Amniotic epithelial cell (primary cell): ENCODE measurements at places on chromosomes 6 and 20.

DNA sequence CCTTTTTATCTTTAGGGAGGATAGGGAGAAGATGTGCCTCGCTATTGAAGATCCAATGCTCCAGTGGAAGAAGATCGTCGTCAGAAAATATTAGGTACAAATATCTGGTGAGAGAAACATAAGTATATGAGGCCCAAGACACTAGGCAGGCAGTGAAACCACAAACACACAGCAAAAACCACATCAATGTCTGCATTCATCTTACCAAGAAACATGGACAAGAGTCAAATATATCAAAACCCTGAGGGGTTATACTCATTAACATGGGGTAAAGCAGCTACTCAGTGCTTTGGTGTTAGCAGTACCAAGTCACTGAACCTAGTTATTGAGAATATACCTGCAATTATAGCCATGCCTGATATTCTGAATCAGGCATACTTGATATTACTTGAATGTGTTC lies 101.4 kb upstream of the FAM184A start:
- DNase-seq = no peak

DNA sequence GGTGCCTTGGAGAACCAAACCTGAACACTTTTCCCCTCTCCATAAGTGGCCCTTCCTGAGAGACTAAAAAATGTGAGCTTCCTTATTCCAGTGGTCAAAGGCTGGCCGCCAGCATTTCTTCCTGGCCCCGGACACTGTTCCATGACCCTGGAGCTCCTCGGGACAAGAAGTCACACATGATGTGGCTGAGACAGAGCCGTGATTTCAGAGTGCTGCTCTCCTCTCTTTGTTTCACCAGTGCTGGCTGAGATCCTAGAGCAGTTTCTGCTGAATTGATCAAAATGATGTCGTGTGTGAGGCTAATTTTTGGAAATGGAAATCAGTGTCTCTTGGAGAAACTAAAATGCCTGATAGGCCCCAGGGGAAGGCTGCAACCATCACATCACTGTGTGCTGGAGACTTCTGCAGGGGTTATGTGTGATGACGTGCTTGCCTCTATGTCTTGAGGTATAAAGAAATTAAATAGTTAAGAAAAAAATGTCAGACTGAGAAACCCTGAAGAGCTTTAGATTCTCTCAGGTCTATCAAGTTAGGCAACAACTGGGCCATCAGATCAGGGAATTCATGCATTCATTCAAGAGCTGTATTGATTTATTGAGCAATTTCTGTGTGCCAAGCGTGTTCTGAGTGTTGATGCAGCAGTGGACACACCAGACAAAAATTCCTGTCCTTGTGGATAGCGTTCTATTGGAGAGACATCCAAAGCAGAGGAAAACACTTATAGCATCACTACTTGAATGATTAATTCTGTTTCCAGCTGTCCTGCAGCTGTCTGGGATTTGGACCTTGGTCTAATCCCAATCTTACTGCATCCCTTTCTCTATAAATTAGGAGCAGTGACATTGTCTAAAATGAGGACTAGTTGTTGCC lies 72.7 kb upstream of the CCN6 start:
- DNase-seq = no peak

- no peak for DNase-seq
These were observed 156.5 kb downstream of the ANKRD60 start for GRCh38 chr20:58071991-58072390.

DNA sequence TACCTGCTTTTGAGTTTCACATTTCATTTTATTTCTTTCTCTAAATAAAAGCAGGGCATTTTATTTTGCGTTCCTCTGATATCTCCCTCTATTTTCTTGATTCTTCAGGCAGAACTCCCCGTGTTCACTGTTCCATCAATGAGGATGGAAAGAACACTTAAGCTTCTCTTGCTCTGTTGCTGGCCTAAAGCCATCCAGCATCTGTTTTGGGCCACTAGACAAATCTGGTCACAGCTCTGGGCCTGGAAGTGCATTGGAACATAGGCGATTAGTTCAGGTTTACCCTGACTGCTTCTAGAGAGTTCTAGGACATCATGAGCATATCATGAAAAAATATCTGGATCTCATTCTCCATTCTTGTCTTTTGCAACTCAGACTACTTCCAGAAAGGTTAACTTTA lies 611.2 kb downstream of the UTRN start:
- DNase-seq = no peak

DNA sequence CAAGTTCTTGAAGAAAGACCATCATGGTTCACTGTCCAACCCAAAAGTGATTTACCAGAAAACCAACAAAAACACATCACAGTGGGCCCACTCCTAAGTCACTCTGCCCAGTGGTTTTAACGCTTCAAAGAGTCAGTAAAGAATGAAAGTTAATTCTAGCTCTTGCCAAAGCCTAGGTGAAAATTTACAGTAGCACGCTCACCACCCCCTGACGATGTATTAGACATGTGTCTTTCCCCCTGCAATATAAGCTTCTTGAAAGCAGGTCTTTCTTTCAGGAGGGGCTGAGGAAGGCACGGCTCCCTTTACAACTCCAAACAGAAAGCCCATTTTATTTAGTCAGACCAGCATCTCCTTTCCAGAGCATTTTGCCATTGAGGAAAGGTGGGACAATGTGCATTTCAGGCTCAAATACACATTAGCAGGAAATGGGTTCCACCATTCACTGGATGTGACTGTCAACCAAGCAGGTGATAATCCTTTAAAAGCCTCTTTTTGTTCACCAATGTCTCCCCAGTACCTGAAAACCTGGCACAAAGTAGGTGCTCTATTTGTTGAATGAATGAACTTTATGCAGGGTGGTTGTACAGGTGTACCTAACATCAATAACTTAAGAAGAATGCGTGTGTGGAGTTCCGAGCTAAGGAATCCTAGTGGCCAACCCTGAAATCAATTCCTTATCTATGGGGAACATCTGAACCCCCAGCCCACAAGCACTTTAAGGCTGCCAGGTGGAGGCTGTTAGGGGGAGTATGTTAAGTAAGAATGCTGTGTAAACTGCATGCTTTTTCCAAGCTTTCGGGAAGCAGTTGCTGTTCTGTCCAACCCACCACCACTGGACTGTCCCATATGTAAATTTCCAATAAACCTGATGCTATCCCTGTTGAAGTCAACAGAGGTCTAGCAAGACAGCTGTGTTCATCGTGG lies 11.4 kb downstream of the EZR start:
- no peak for DNase-seq

GRCh38 chr6:146177785-146178184 lies 148.9 kb downstream of the GRM1 start:
- DNase-seq = no peak

- DNase-seq = no peak
These were observed 316.6 kb downstream of the CDKAL1 start for GRCh38 chr6:20850686-20851416.

DNA sequence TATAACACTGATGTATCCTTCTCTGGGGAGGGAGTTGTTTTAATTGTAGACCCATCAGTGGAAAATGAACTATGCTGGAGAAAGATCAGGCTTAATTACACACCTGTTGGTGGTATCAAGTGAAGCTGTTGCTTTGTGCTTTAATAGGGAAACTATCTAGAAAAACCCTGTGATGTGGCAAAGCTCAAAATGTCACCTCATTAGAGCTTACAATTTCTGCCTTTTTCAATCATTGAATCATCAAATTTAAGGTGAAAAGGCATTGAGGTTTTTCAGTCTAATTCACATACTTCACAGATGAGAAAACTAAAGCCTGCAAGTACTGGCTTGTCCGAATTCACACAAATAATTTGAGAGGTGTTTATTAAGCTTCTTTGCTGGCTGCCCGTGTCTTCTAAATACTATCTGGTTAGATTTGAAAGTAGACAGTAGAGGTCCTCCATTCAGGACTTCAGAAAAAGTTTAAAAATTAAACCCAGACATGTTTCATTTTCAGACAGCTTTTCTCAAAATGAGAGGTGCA lies 143.3 kb upstream of the MAP3K7 start:
- no peak for DNase-seq

GRCh38 chr6:113980937-113981554 lies 10.1 kb upstream of the HDAC2 start:
- DNase-seq = no peak

- no peak for DNase-seq
These were observed 5.7 kb upstream of the FAM209A start for GRCh38 chr20:56518721-56519398.

DNA sequence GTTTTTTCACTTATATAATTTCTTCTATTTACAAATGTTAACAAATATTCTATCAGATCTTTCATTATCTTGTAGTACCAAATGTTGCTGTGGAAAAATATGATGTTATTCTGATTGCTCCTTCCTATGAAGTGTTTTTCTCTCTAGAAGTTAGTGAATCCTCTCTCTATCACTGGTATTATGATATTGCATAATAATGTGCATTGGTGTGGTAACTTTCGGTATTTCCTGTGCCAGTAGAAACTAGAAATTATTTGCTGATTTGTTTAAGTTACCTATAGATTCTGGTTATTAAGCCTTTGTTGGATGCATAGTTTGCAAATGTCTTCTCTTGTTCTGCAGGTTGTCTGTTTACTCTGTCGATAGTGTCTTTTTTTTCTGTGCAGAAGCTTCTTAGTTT lies 342.5 kb downstream of the CENPW start:
- peak; percentile 54 for DNase-seq

DNA sequence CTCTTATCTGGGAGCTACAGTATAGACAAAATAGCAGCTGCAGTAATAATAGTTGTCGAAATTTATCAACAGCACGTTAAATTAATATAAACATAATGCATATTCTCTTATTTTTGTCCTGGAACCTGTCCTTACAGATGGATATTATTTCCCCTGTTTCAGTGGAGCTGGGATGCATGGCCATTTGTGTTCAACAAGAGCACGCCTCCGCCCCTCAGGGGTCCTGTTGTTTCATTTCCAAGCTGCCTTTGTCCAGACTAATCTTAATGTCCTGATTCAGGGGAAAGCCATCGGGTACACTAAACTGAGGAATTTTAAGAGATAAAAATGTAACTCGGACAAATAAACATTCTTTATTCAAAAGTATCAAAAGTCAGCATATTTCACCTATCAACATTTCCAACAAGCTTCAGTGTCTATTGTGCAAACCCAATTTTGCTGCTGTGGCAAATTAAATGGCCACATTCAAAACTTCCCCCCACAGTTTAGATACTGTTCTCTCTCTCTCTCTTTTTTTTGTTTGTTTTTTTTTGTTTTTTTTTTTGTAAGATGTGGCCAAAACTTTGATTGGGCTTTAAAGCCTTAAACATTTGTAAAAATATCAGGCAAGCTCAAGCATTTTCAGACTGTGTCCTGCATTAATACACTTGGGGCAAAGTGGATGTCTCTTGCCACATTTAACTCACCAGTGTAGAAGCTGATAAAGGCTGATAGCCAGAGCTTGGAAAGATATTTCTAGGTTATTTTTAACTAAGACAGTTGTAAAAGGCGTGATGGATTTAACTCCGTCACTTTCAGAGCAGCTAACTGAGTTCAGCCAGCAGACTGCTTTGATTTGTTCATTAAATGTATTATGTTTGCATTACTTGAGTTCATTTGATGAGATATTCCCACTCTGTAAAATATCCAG lies 112.5 kb upstream of the QKI start:
- DNase-seq = no peak

GRCh38 chr6:56527934-56528333 lies 114.8 kb downstream of the DST start:
- DNase-seq = no peak

GRCh38 chr6:14544666-14545065 lies 427.1 kb downstream of the CD83 start:
- no peak for DNase-seq

GRCh38 chr20:46931699-46932098 lies 37.1 kb downstream of the EYA2 start:
- DNase-seq = no peak

DNA sequence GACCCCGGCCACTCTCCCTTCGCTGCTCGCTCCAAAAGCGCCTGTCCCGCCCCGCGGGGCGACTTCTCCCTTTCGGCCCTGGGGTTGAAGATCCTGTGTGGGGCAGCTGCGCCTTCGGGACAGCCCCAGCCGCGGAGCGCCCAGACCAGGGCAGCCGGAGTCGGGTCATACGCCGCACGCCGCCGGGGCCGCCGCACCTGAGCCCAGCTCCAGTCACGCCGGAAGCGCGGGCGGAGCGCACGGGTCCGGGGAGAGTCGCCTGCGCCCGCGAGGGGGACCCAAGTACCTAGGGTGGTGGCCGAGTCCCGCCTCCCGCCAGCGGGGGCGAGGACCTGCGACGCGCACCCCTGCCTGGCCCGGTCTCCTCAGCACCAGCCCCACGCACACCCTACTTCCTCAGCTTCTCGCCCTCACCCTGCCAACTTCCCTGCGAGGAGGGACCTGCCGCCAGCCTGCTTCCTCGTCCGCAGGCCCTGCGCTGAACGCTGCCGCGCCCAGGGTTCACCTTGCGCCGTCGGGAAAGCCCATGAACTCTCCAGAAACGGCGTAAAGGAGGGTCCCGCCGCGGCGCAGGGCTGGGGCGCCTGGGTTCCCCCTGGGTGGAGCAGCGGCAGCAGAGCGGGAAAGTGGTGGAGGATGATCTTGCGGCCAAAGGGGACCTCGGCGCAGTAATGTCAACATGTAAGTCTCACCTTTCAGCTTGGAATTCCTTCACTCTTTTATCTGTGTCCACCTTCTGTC lies at the start of gene ADGRG6:
TSS of gene ADGRG6 (plus strand) at position 357 of the 741 bp plus-strand sequence. CDS start at position 680, 323 bp downstream.
- peak; percentile 43 for DNase-seq

GRCh38 chr20:35314816-35315631 lies 22.8 kb upstream of the FAM83C start:
- no peak for DNase-seq

DNA sequence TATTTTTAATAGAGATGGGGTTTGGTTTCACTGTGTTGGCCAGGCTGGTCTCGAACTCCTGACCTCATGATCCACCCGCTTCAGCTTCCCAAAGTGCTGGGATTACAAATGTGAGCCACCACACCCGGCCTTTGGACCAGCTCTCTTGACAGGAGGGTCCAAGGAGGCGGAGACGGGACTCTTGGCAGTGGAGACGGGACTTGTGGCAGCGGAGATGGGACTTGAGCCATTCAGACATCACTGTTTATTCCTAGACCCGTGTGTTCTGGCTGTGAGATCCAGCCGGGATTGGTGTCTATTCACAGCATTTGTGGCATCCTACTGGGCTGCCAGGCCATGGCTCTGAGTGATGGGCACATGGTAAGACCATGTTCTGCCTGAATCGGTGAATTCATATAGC lies 25.6 kb downstream of the PRPF6 start:
- DNase-seq = no peak

DNA sequence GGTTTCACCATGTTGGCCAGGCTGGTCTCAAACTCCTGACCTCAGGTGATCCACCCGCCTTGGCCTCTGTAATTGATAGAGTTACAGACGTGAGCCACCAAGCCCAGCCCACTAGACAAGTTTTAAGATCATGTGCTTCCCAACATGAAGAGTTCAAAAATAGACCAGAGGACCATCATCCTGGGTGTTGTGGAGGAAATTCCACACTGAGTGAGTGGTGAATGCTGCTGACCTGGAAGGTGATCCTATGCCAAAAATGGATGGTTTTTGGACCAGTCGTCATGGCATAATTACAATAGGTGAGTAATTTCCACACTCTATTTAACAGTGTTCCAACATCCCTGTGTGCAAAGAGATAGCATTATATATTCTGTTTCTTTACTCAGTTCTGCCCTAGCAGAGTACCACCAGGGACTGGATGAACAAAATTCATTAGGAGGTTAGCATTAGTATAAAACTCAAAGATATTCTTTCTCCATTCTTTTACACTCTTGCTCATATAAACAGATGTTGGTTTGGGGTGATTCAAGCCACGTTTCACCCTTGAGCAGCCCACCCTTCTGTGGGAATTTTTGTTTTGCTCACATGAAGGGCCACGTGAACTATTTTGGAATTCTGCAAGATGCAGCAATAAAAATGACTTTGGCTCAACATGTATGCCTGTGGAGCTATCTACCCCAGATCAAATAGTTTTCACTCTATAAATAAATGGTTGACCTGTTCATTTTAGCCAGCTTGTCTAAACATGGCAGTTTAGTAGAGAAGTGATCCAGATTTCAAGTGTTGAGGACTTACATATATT lies 206.2 kb upstream of the TCF21 start:
- no peak for DNase-seq
